ENCODE measurements at places on chromosomes 12 and 14. TPM values are rescaled to one million over a fixed set of nuclear protein-coding genes. Genes with fewer than 3 reads are reported as not detected.
A peak's percentile ranks its signal among the peaks of the same experiment; 100 is the strongest.

DNA sequence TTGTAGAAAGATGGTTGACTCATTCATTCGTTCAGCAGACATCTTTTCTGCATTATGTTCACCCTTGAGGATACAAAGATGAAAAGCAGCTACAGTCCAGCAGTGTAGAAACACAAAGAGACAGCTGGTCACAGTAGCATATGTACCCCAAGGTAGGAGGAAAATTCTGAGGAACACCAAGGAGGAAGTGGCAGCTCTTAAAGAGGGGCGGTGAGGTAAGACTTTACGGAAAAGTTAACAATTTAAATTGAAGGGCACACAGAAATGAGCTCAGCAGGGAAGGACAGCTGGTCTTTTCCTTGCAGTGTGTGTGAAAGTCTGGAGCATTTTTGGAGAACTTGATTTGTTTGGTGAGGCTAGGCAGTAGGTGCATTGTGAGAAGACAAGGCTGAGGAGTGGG, 3.5 kb downstream of the SLC35E3 start:
- DNase-seq: no peak

- no peak for DNase-seq
These were observed 121.3 kb downstream of the SAMD4A start for GRCh38 chr14:54688229-54688628.

KRT75 gene
- not detected for total RNA-seq

DNA sequence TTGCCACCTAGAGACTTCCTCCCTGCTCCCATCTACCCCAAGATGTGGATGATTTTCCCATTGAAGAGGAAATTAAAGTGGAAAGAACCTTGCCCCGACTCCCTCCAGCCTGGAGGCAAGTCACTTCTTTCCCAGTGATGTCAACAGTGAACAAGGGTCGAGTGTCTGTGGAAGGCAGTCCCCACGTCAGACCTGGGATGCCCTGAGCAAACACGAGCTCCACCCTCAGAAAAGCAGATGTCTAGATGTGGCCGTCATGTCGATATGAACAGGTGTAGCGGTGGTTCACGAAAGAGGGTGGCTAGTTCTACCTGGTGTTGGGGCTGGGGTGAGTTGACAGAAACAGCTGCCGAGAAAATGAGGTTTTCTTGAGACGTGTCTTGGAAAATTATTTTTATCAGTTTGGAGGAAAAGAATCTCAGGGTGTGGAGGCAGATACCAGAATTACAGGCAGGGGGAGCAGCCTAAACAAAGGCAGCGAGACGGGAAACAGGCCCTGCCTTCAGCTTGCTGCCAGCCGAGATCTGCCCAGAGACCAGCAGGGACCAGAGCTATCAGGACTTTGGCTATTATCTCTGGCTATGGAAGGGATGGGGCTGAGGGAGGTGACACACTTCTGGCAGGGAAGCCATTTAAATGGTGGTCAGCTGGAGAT, 25.9 kb downstream of the SYNDIG1L start:
- DNase-seq: peak; percentile 33

SOAT2 gene
- not detected for total RNA-seq

DNA sequence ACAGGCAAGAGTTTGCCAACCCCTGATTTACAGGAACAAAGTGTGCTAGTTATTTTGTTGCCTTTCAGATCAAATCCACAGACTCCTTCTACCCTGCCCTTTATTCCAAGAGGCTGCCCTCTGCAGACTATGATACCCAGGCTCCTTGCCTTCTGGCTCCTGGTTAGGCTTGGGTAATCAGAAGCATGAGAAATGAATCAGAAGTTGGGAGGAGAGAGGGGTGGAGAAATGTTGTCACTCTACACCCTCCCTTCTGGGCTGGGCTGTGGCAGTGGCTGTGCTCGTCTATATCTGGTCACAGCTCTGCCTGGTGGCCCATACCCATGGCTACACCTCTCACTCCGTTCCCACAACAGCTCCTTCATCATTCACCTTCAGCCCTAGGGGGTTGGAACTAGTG, 204.6 kb upstream of the PLXNC1 start:
- peak; percentile 76 for DNase-seq

DNA sequence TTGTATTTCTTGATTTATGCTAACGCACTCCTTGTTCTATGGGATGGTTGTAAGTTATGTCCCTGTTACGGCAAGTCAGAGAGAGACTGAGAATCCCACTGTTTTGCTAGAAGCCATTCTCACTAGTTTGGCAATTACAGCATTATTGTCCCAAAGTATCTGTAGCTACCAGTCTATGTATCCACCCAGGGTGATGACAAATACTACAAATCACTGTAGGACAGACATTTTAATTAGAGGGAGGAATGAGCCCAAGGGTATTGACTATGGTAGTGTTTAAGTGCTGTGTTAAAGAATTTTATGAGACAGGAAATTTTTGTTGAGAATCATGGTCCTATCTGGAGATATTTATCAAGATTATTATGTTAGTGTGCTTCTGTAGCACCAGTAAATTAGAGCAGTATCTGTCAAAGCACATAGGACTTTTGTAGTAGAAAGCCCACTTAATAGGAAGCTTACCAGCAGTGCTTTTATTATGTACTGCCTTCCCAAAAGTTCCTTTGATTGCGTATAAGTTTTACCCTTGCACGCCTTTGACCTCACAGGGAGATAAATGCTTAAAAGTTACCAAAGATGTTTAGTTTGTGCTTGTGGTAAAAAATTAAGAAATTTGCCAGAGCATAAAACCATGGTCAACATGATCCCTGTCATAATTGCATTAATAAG, 10.7 kb downstream of the PRKCH start:
- no peak for DNase-seq

- no peak for DNase-seq
These were observed 1.6 kb downstream of the DPF3 start for GRCh38 chr14:72892103-72892878.

- DNase-seq: no peak
These were observed 43.2 kb downstream of the DUSP16 start for GRCh38 chr12:12519354-12519998.

GRCh38 chr14:100789460-100790417, 36.2 kb upstream of the MEG3 start:
- no peak for DNase-seq

All from ascending aorta (tissue), 2 donors.